Effector memory CD4-positive, alpha-beta T cell (primary cell): ENCODE measurements at places on chromosomes 7 and 10.

- no peak for DNase-seq
Observed at GRCh38 chr7:130145424-130146100, 59.6 kb downstream of the TMEM209 start.

DNA sequence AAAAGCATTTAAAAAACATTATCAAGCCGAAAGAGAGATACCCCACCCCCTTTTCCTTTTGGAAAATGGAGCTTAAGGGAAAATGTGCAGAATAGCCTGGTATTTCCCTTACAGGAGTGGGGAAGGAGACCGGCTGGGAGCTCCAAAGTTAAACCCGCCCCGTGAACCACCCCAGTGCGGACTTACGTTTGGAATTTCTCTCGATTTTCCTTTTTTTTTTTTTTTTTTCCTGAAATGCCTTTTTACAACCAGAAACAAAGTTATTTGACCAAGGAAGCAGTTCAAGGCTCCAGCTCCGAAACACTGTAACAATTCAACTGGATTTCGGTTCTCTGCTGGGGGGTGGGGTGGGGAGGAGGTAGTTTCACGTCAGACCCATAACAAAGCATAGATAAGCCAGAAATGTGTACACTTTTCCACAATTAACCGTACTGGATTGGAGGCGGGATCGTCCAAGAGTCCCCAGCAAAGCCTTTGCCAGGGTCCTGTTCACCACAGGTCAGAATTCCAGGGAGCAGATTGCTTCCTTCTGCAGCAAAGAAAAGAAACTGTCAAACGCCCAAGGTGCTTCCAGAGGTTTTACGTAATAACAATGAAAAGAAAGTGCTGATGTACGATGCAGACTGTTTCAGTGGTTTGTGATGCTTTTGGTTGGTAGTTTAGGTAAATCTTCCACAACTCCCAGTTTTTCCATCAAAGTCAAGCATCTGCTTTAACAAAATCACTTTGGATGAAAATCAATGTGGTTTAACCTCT lies 6.7 kb downstream of the SKIDA1 start:
- no peak for DNase-seq

DNA sequence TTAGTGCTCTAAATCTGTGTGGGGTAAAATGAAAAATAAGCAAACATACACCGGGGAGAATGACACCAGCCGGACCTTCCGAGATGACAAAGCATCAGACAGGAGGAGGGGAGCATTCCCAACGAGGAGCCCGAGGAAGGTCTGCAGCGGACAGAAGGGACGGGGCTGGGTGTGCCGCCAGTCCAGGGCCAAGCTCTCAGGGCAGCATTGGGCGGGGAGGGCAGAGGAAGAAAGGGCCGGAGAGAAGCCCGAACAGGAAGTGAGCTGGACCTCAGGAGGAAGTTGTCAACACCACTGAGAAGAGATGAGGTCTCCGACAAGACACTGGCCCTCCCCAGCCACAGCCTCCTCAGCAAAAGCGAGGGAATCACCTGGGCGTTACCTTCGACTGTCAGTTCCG lies 182.6 kb upstream of the RNF32 start:
- no peak for DNase-seq

DNA sequence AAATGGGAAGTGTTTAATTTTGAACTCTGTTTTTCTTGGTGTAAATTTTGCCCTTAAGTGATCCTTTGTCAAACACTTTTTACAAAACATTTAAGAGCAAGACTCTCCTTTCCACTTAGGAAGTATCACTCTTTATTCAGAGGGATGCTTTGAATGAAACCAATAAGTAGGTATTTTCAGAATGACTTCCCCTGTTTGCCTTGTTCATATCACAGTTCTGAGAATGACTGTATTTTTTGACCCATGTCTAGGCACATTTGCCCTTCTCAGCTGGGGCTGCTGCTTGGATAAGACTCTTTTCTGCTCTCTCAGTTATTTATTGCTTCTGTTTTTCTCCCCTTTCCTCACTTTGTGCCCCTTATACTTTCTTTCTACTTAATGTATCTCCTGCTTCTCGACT lies 98.2 kb downstream of the CCNY start:
- DNase-seq = no peak

DNA sequence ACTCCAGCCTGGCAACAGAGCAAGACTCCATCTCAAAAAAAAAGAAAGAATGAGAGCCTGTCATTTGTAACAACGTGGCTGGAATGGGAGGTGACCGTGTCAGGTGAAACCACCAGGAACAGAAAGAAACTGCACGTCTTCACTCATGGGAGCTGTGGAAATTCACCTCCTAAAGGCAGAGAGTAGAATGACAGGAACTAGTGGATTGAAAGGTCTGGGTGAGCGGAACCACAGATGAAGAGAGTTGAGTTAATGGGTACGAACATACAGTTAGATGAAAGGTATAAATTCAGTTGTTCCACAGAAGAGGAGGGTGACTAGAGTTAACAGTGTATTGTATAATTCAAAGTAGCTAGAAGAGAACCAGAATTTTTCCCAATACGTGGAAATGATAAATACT lies 78.6 kb downstream of the MAD1L1 start:
- DNase-seq = no peak

DNA sequence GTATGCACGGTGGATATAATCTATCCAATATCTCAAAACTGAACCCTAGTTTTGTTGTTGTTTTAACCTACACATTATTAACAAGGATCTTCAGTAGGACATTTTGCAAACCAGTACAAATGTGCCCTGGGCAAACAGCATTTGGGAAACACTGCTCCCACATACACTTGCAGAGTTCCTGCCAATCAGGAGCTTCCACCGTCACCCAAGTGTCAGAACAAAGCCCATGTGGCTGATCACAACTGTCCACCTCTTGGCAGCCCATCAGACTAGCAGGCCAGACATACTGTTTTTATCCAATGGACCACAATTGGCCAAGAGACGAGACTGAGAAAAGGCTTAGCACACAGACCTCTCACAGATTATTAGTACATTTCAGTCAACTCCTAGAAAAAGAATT lies 200.4 kb downstream of the FAM107B start:
- no peak for DNase-seq

GRCh38 chr7:6323967-6324701 lies 51.7 kb upstream of the CYTH3 start:
- DNase-seq = no peak

DNA sequence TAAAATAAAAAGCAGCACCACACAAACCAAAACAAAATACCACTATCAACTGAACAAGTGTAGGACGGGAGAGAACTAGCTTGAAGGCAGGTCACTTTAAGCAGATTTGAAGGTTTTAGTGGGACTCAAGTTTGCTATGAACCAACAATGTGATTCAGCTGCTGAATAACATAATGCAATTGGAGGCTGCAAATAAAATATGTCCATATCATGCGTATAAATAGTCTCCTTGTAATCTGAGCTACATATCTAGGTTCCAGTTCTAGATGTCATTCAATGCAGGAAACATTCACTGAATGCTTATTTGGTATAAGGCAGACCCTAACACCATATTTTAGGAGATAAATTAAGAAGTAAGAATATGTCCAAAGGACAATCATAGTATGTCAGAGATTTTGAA lies 81.4 kb upstream of the KCNIP2 start:
- no peak for DNase-seq

DNA sequence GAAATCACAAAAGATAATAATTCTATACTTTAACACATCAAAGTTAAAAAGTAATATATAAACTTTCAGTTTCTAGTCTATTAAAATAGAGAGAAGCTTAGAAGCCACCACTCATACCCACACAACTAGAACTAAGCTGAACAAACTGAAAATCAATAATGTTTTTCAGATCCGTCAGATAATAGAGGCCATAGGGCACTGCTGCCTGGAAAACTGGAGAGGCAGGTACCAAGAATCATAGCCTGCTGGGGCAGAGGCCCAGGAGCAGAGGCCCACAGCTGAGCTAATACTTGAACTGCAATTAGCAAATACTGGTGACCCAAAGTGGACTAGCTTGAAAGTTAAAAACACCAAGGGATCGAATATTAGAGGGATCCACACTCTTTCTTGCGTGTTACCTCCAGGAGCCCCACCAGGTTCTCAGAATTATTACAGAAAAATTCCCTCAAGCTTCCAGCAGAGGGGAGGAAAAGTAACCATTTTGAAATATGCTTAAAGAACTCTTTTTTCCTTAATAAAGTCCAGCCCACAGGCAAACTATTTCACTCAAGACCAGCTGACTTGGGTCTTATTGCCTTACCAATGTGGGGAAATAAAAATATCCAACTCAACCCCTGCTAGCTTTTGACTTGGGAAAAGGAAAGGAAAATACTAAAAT lies 774.1 kb upstream of the IGFBP3 start:
- DNase-seq = no peak

DNA sequence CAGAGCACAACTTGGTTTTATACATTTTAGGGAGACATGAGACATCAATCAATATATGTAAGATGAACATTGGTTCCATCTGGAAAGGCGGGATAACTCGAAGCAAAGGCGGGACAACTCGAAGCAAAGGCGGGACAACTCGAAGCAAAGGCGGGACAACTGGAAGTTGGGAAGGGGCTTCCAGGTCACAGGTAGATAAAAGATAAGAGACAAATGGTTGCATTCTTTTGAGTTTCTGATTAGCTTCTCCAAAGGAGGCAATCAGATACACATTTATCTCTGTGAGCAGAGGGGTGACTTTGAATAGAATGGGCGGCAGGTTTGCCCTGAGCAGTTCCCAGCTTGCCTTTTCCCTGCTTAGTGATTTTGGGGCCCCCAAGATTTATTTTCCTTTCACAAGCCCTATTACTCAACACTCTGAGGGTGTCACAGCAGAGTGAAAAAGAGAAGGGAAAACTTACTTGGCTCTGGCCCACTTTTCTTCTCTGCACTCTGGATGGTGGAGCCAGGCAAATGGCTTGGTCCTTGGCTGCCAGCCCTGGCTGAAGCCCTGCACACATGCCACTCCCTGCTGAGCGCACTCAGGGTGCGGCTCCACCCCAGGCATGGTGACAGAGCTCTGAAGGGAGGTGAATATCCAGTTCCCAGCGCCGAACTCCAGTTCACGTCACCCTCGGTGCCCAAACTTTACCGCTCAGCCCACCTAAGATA lies 46.7 kb downstream of the PARD3 start:
- no peak for DNase-seq

- DNase-seq = no peak
Observed at GRCh38 chr10:110212119-110213006, 5.0 kb downstream of the MXI1 start.

DNA sequence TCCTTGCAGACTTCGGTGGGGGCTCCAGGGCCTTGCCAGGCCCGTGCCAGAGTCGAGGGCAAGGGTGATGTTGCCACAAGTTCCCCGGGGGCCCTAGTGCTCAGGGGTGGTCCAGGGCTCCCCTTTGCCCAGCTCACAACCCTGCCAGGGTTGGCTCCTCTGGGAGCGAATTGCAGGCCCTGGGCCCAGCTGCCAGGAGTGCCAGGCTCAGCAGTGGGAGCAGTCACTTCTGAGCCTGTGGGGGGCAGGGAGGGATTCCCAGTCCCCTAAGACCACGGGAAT lies 43.8 kb downstream of the TCERG1L start:
- DNase-seq = no peak

GRCh38 chr7:135770139-135770710 lies 21.6 kb upstream of the FAM180A start:
- no peak for DNase-seq

GRCh38 chr10:89543841-89544240 lies 8.4 kb upstream of the SLC16A12 start:
- no peak for DNase-seq

GRCh38 chr7:43870316-43870715 lies 999 bp upstream of the MRPS24 start:
- DNase-seq = no peak

DNA sequence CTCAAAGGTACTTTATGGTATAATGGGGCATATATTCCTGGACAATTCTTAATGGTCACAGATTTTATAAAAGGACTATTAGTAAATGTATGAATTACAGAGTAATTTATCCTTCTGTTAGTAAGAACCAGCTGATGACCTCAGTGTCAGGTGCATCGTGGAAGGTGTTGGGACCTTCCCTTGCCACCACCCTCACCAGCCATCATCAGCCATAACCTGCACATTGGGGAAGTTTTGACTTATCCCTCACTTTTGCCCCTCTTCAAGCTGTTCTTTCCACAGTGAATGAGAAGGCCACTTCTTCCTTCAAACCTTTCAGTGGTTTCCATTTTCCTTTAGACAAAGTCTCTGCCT lies 52.2 kb downstream of the FIGNL1 start:
- no peak for DNase-seq

DNA sequence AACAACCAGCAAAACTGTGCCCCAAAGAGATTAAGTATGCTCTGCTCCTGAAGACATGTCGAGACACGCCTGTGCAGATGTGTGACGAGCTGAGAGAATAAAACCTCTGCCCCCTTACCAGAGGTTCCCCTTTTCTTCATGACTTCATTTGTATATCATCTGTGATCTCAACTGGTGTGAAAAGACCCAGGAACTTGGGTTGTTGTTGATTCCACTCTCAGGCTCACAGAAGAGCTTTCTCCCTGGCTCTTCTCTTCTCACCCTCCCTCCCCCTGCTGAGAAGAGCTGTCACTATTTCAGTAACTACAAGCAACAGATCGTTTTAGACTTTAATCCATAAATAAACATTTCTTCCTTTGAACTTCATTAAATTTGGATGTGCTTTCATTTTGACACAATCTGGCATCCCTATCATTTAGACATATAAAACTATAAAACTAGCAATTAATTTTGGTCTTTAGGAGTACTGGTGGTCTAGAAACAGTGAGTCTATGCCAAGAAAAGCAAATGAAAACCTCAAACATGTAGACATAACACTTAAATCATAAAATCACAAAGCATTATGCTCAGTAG lies 179.3 kb upstream of the FZD8 start:
- no peak for DNase-seq

- DNase-seq = no peak
Observed at GRCh38 chr10:51230887-51231585, 156.7 kb downstream of the PRKG1 start.

DNA sequence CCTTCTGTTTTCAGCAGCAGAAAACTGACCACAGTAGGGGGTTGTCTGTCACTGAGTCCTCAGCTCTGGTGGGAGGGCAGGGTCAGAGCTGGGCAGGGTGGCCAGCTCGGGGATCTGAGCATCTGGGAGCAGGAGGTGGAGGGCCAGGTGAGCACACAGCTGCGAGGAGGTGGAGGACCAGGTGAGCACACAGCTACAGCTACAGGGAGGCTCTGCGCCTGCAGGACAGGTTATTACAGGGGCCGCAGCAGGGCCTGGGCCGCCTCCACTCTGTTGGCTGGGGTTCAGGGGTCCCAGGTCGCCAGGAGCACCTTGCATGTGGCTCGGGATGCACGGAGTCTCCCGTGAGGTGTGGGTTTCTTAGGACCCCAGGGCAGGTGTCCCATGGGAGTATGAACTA lies 52.4 kb upstream of the PRKAR1B start:
- no peak for DNase-seq

GRCh38 chr10:96833220-96834001 lies 1.3 kb downstream of the LCOR start:
- DNase-seq = no peak

DNA sequence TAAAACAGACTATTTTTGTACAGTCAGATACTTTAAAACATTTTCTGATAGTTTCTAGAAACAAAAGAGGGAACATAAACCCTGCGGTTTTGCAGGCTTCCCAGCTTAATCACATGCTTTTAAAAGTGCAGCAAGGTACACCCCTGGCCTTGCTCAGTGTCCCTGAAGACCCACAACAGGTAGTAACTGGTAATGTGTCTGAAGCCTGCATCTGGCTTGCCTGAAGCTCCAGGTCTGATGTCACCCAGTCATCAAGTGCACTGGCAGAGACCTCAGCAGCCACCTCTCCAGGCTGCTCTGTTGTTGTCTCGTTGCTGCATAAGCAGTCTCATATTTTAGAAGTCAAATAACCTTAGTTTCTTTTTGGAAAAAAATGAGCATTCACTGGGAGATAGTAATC lies 376.1 kb upstream of the MTPN start:
- DNase-seq = no peak

GRCh38 chr7:70694971-70695794 lies 436.8 kb upstream of the GALNT17 start:
- no peak for DNase-seq
